Mucosa of descending colon (tissue), 3 donors: ENCODE measurements at places on chromosomes 2 and 18. TPM values are rescaled to one million over a fixed set of nuclear protein-coding genes. Genes with fewer than 3 reads are reported as not detected.

Gene HYCC2
- total RNA-seq: 48.2 TPM

Gene FBXO36
- total RNA-seq: 2.4 TPM

Gene C1QL2
- not detected for total RNA-seq

Gene ZDBF2
- 3.9 TPM for total RNA-seq

Gene SLC40A1
- 212 TPM for total RNA-seq

Gene HOXD12
- not detected for total RNA-seq

Gene CCL20
- 10.2 TPM for total RNA-seq

Gene PLCL1
- 10.6 TPM for total RNA-seq

Gene ANKRD30B
- total RNA-seq: 0.34 TPM

Gene CRYGD
- total RNA-seq: not detected

Gene CKAP2L
- 9.5 TPM for total RNA-seq

Gene RAB6C
- 0.17 TPM for total RNA-seq

Gene POTEE
- total RNA-seq: 0.13 TPM

Gene TUBA4B
- total RNA-seq: not detected

Gene GALR1
- 0.06 TPM for total RNA-seq

Gene GCKR
- total RNA-seq: 0.29 TPM

Gene ZSWIM2
- not detected for total RNA-seq

Gene CLEC4F
- 0.19 TPM for total RNA-seq

Gene XDH
- 75.4 TPM for total RNA-seq

Gene ABI2
- 17.1 TPM for total RNA-seq

Gene FAM210A
- total RNA-seq: 16.2 TPM

Gene CCDC178
- total RNA-seq: not detected

Gene DAW1
- not detected for total RNA-seq

Gene MRPL33
- total RNA-seq: 88.2 TPM

Gene CNTNAP5
- total RNA-seq: 3.3 TPM

Gene B3GNT2
- 30.0 TPM for total RNA-seq

Gene POTEF
- total RNA-seq: not detected

Gene KANSL3
- 49.2 TPM for total RNA-seq

Gene MPP4
- total RNA-seq: 0.25 TPM

Gene CYP26B1
- 0.82 TPM for total RNA-seq

Gene HES6
- total RNA-seq: 21.9 TPM

Gene LIMS3
- 0.90 TPM for total RNA-seq

Gene POTEI
- 0.14 TPM for total RNA-seq

Gene THOC1
- total RNA-seq: 27.6 TPM

Gene CCBE1
- total RNA-seq: 1.6 TPM

Gene TLK1
- total RNA-seq: 112 TPM

Gene CLIP4
- total RNA-seq: 8.3 TPM

Gene ANKRD30BL
- total RNA-seq: not detected

Gene EIF5B
- 47.3 TPM for total RNA-seq

Gene TMEM163
- total RNA-seq: 0.60 TPM

Gene SOX11
- 0.14 TPM for total RNA-seq

Gene TBR1
- not detected for total RNA-seq

Gene NETO1
- not detected for total RNA-seq

Gene SH2D6
- 8.6 TPM for total RNA-seq

Gene PDCD1
- total RNA-seq: 0.13 TPM
